Mesenteric fat pad (tissue), 1 donor: ENCODE measurements at places on chromosomes 5 and 9. TPM values are rescaled to one million over a fixed set of nuclear protein-coding genes. Genes with fewer than 3 reads are reported as not detected.

GRCh38 chr9:9783711-9784110 is 829.1 kb downstream of the PTPRD start:
- no peak for DNase-seq

DOK3 gene
- total RNA-seq, result 22.6 TPM

PRSS3 gene
- total RNA-seq, result not detected

DNA sequence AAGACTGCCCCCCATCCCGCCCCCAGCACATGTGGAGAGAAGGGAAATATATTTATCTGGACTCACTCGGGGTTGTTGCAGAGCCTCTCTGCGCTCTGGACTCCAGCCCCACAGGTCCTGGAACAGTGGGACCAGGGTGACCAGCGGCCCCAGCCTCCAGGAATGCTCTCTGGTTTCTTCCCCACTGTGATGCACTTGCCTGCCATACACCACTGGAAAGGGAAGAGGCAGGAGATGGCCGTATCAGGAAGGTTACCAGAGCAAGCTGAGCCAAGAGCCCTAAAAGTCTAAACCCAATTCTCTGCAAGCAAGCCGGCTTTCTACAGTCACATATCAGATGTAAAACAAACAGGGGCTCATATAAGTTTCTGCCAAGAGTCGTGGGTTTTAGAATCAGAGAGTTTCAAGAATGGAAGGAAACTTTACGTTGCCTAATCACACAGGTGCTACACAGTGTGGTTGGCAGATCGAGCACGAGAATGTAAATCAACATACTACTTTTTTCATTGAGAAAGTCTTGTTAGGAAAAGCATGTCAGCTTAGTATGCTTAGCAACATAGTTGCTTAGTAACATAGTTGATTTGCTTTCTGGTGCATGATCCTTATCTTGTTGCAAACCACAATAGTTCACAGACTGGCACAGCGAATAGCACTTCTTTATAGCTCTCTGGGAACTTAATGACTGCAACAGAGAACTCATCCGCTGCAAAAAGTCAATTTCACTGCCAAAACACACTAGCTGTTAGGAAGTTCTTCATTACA is 201.2 kb downstream of the TARS1 start:
- DNase-seq, result no peak

- DNase-seq, result no peak
Measured at GRCh38 chr9:133862585-133863256, 124.6 kb upstream of the SARDH start.

- no peak for DNase-seq
Measured at GRCh38 chr9:87502391-87503221, 4.9 kb downstream of the DAPK1 start.

DNA sequence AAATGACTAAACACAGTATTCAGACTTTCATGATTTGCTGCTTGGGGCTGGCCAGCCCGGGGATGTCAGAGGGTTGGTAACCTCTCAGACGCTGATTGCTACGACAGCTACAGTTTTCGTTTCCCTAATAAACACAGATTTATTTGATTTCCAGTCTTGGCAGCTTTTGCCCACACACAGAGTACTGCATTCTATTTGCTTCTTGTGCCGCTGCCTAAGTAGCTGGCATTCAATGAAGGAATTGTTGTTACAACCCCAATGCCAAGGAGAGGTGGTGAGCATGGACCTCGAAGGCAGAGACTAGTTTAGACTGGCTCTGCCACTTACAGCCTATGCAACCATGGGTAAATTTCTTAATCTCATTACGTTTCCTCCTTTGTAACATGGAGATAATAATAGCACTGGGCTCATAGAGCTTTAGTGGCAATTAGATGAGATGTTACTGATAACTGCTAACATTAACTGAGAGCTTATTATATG is 247.1 kb upstream of the PANK3 start:
- no peak for DNase-seq

- DNase-seq, result no peak
Measured at GRCh38 chr5:146667633-146668272, 151.8 kb upstream of the GPR151 start.

GRCh38 chr5:151075698-151076331 is 5.0 kb downstream of the TNIP1 start:
- DNase-seq, result no peak

SLC6A7 gene
- not detected for total RNA-seq

DNA sequence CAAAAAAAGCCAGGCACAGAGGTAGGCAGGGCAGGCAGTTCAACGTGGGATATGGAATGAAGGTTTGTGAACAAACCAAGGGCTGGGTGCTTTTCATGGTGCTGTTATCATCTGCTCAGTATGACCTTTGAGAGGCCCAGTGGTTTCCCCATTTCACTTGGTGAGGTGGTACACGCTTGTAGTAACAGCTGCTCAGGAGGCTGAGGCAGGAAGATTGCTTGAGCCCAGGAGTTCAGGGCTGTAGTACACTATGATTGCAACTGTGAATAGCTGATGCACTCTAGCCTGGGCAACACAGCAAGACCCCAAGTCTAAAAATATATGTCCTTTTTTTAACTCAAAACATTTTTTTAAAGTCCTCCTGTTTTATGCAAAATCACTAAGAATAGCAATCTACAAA is 174.8 kb downstream of the ENC1 start:
- no peak for DNase-seq

GRCh38 chr5:129114539-129115193 is 20.1 kb downstream of the ISOC1 start:
- no peak for DNase-seq

GRCh38 chr5:52846182-52846842 is 58.6 kb downstream of the ITGA1 start:
- no peak for DNase-seq

GRCh38 chr9:131046093-131046380 is 37.1 kb downstream of the LAMC3 start:
- no peak for DNase-seq

- DNase-seq, result no peak
Measured at GRCh38 chr5:79856456-79857055, 134.5 kb downstream of the MTX3 start.

DNA sequence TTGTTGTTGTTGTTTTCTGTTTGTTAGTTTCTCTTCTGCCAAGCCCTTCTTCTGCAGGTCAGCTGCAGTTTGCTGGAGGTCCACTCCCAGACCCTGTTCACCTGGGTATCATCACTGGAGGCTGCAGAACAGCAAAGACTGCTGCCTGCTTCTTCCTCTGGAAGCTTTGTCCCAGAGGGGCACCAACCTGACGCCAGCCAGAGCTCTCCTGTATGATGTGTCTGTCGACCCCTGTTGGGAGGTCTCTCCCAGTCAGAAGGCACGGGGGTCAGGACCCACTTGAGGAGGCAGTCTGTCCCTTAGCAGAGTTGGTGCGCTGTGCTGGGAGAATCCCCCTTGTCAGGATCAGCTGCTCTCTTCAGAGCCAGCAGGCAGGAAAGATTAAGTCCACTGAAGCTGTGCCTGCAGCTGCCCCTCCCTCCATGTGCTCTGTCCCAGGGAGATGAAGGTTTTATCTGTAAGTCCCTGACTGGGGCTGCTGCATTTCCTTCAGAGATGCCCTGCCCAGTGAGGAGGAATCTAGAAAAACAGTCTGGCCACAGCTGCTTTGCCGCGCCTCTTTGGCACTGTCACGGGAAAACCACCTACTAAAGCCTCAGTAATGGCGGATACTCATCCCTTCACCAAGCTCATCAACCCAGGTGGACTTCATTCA is 299.2 kb downstream of the EDIL3 start:
- DNase-seq, result no peak

RASEF gene
- total RNA-seq, result 0.06 TPM

DNA sequence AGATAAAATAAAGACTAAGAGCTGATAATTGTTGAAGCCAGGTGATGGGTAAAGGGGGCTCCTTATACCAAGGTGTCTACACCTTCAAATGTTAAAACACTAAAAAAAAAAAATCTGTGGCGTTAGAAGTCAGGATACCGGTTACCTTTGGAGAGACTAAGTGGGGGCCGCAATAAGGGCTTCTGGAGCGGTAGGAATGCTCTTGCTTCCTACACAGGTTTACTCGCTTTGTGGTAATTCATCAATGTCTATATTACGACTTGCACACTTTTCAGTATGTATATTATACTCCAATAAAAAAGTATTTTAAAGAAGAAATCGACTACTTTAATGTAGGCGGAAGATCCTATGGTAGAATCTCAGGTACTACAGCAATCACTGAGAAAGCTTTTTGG is 12.5 kb downstream of the MRPS27 start:
- DNase-seq, result no peak

GRCh38 chr9:90458485-90458884 is 184.1 kb downstream of the DIRAS2 start:
- DNase-seq, result no peak

NRARP gene
- 16.3 TPM for total RNA-seq

GRCh38 chr5:14211818-14212803 is 69.0 kb downstream of the TRIO start:
- no peak for DNase-seq
